ENCODE measurements at places on chromosomes 7 and 10. TPM values are rescaled to one million over a fixed set of nuclear protein-coding genes. Genes with fewer than 3 reads are reported as not detected.

The ITGB8 gene
- total RNA-seq = 9.3 TPM

The KAZALD1 gene
- 54.4 TPM for total RNA-seq

The NACAD gene
- total RNA-seq = not detected

DNA sequence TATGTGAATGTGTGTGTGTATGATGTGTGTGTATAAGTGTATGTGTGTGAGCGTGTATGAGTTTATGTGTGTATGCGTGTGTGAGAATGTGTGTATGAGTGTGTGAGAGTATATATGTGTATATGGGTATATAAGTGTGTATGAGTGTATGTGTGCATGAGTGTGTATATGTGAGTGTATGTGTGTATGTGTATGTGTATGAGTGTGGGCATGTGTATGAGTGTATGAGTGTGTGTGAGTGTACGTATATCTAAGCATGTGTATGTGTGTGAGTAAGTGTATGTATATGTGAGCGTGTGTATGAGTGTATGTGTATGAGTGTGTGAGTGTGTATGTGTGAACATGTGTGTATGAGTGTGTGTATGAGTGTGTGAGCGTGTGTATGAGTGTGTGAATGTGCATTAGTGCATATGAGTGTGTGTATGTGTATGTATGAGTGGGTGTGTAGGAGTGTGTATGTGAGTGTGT, 12.9 kb downstream of the SLC13A4 start:
- DNase-seq = no peak

DNA sequence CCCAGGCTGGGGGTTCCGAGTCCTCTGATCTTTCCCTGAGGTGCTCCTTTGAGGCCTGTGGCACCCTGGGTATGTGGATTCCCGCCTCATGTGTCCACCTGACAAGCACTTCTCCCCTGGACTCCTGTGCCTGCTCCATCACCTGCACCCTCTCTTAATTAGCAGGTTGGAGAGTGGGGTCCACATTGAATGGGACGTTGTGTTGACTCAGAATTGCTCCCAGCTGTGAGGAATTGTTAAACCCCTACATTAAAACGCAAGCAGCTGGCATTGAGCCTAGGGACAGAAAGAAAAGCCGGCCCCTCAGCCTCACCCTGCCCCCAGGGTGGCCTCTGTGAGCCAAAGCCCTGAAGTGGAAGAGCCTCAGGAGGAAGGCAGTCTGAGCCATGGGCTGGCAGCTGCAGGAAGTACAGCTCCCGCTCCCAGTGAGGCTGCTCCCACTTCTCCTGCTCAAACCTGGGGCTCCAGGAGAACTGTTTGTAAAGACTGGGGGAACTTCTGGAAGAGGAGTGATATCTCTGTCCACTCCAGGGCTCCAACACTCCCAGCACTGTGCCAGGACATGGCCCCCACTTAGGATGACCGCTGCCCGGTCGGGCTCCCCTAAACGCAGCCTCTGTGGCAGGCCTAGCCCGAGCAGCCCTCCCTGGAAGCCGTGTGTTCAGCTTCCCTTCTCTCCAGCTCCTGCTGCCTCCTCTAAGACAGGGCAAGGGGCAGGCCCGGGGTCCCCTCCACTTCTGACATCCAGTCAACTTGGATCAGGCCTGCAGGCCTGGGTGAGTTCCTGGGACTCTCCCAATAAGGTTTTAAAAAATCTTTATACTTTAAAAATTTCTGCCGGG, 1.8 kb upstream of the OPN4 start:
- DNase-seq = no peak

Data from MG63 (cell line).